Fibroblast of the aortic adventitia (primary cell): ENCODE measurements at places on chromosomes 2 and 18. TPM values are rescaled to one million over a fixed set of nuclear protein-coding genes. Genes with fewer than 3 reads are reported as not detected.

DNA sequence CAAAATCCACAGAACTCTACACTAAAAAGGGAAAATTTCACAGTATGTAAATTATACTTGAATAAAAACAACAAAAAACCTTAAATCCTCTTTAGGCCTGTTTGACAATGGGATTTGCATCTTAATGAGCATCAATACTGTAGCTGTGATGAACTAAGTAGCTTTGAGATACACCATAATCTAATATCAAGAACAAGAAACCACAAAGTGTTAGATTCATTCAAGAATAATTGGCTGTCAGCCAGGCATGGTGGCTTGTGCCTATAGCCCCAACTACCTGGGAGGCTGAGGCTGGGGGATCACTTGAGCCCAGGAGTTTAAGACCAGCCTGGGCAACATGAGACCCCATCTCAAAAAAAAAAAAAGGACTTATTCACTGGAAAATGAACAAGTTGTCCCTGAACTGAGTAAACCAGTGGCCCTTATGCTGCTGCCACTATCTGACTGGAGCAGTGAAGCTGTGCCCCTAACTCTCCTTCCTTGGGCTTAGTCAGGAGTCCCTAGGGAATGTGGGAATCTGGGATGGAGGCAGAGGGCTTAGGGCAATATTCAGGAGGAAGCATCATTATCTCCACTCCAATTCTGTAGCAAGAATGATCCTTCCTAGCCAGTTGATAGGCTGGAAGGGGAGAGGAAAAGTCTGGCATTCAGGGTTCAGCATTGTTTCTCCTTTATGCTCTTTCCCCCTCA, 88.5 kb downstream of the PRKCE start:
- peak; percentile 36 for DNase-seq

DNA sequence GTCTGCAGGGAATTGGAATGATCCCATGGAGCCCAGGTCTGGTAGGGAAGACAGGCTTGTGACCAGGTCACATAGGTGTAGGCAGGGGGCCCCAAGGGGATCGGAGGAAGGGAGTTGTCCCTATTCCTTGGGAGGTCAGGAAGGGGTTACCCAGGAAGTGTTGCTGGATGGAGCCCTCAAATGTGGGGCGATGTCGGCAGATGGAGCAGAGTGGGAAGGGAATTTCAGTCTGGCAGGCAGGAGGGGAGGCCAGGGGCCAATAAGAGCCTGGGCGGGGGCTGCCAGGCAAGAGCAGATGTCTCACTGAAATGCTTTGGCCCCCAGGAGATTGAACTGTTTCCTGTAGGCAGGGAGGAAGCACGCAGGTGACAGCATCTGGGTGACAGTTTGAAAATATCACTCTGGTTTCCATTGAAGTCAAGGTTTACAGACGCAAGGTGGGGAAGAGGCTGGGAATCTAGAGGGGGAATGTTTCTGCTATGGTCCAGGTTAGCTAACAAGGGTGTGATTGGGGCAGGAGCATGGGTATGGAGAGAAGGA, 81.5 kb upstream of the SMAD2 start:
- no peak for DNase-seq

Gene CAPN14
- total RNA-seq = 0.09 and 0.16 TPM in 2 replicates

DNA sequence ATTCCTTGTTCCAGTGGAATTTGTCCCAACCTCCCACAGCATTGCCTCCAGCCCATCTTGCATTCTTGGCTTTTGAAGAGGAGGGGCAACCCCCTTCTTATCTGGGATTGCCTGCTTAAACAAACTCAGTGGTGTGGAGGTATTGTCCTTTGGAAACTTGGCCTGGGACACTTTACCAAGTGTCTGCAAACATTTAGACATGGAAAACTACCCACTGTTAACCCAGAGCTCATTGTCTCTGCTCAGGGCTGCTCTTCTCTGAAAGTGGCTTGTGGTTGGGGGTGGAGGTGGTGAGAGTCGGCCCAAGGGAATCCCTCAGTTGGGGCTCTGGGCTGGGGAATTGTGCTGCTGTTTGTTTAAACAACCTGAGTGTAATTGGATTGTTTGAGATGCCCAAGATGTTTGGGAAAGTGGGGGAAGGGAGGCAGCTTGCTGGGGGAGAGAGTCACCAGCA, 178.3 kb upstream of the GATA6 start:
- DNase-seq = peak; percentile 10

GRCh38 chr2:26245231-26245732, 543 bp downstream of the HADHB start:
- DNase-seq = no peak

GRCh38 chr2:189500456-189501160, 59.3 kb downstream of the WDR75 start:
- DNase-seq = no peak

Gene TWIST2
- total RNA-seq = 15.8 and 64.1 TPM in 2 replicates

Gene CHRNG
- not detected in 2 replicates for total RNA-seq

DNA sequence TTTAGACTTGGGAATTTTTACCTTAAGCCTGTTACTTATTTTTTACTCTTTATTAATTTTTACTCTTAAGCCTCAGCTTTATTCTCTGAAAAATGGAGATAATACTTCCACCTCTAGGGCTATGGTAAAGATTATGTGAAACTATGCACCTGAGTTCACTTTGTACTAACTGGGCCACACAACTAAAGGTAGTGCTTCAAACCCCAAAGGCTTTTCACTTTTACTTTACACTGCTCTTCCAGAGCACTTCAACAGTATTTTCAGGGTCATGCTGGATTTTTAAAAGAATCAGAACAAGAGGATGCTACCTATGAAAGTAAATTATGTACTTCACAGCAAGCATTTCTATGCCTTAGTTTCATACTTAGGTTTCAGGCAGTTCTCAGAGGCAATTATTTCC, 27.8 kb downstream of the MEX3C start:
- no peak for DNase-seq

Gene HJURP
- 1.1 and 34.9 TPM in 2 replicates for total RNA-seq

- no peak for DNase-seq
Measured at GRCh38 chr2:45273412-45274249, 264.4 kb upstream of the SIX2 start.

DNA sequence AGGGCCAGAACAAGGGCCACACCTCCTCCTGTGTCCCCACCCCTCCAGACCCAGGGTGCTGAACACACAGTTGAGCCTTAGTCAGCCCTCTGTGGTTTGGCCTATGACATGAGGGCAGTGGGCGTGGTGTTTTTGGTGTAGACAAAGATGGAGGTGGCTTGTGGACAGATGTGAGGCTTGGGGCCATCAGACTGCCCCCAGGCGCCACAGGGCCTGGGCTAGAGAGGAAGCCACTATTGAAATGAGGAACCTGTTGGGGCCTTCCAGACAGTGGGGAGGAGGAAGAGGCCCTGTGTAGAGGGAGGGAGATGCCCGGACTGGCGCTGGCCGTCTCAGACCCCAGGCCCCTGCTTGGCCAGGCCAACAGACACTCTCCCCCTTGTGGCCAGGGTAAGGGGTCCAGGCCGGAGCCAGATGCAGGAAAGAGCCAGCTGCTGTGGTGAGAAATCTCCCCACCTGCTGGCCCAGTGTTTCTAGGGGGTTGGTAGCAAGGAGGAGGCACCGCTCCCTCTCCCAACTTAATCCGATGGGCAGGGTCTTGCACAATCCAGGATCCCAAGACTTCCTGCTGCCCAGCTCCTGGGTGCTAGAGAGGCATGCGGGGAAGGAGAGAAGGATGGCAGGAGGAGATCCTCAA, 53.8 kb downstream of the SMAD7 start:
- peak; percentile 30 for DNase-seq

Gene ELOA2
- total RNA-seq = not detected in 2 replicates

Gene SH2D6
- total RNA-seq = 0.27 TPM in 1 of 2 replicates, not detected in the other

GRCh38 chr2:235986361-235986760, 181.8 kb downstream of the GBX2 start:
- DNase-seq = no peak

- DNase-seq = no peak
Measured at GRCh38 chr2:102093662-102094061, 48.9 kb upstream of the IL1R1 start.

GRCh38 chr2:220175967-220176366, 548.5 kb downstream of the SLC4A3 start:
- peak; percentile 23 for DNase-seq

DNA sequence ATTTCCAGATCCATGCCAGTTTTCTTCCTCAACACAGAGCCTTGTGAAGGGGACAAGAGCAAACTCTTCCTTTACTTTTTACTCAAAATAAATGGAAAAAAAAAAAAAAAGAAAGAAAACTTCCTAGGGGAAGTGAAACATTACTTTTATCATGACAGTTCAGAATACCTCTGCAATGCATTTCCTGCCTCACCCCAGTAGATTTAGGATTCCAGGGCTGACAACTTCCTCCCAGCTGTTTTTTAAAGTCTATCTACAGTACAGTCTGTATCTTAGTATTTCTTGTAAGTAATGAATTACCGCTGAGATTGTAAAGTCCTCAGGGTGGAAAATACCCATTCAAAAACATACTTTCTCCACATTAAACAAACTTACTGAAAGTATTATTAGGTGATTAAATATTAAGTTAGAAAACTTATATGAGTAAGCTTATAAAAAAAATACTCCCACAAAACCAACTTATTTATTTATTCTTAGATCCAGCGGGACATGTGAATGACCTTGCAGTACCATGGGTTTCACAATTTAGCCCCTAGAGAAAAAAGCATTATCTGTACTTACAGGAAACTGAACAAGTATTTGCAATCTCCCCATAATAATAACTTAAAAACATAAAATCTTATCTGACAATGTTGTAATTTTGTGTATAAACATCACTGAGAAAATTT, 117.7 kb downstream of the RBMS1 start:
- DNase-seq = peak; percentile 88

Gene LRRTM1
- 0.09 TPM in 1 of 2 replicates, not detected in the other for total RNA-seq

DNA sequence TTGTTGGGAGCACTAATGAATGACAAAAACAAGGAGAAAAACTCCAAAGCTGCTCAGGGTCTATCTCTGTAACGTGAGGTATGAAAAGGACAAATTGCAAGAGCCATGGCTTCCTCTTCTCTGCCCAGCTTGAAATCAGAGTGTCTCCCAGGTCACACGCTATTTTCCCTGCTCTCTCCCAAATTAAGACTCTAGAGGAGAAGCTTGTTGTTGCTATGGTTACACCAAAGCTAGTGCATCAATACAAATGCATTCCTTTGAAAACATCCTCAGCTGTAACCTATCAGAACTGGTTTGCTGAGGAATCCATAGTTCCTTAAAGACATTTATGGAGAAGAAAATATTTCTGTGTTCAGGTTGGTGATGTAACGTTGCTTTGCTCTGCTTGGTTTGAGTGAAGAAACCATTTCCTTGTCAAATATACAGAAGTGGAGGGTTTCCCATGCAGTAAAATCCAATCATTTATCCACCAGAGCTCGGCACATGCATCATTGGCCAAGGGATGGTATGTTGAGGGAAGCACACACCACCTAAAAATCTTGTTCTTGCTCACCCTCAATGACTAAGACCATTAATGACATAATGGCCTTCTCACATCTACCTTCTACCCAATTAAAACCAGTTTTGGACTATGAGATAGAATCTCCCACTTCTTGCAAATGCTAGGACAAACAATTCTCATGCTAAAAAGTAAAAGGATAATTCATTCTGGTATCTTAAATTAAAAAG, 2135.6 kb upstream of the CELF4 start:
- no peak for DNase-seq

- no peak for DNase-seq
Measured at GRCh38 chr2:11665510-11666362, 4.3 kb downstream of the NTSR2 start.

- no peak for DNase-seq
Measured at GRCh38 chr2:100071335-100072043, 70.9 kb downstream of the AFF3 start.

DNA sequence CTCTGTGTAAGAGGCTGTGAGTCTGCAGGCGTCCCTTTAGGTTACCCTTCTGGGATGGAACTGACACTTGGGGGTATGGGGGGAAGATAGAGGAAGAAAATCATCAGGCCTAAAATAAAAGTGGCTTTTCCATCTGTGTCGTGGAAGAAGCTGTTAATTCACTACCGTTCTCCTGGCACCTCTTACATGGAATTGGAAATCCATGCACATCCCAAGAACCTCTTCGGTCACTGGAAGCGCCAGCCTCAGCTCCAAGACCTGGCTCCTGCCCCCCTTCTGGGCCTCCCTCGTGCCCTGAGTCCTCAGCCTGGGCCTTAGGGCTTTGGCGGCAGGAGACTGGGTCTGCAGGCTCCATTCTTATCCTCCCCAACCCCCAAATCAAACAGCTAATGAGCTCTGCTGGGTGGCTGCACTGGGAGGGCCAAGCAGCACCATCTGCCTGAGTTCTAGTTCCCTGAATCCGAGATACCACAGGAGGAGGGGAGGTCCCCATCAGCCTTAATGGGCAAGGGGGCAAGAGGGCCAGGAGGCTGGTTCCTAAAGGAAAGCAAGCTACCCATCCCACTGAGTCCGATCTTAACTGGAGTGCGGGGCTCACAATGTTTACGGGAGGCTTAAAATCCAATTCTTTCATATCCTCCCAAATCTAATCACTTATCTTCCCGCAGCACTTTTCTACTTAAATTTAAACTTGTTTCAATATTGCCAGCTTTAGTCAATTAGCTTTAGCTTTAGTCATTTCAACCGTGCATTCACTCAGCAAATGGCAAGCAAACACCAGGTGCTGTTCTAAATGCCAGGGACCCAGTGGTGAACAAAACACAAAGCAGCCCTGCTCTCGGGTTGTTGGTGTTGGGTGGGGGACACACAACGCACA, 52.8 kb downstream of the FAM178B start:
- DNase-seq = no peak

DNA sequence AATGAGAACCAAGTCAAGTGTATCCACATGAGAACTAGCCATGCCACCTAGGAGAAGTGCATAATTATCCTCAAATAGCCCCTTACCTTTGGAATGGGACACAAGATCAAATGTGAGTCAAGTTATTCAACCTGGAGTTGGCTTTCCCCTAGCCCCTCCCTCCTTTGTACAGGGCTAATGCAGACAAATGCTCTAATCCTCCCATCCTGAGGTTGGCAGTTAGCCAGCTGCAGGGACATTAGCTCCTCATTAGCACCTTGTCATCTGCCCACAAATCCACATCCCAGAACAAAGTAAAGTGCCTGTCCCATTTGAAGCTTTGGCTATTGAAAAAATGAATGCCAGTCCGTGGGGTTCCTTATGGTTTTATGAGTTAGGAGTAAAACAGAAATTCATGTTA, 294.1 kb upstream of the FANCL start:
- no peak for DNase-seq
